Activated naive CD8-positive, alpha-beta T cell treated with anti-CD3 and anti-CD28 coated beads, Interleukin-2, amount 10 ng/mL, durations not matched to agents 7 days and 5 days (primary cell): ENCODE measurements at places on chromosomes 6 and 20. TPM values are rescaled to one million over a fixed set of nuclear protein-coding genes. Genes with fewer than 3 reads are reported as not detected.

LY6G6D gene
- not detected for total RNA-seq

RPS6KA2 gene
- total RNA-seq: 5.7 TPM

GCNT2 gene
- 8.9 TPM for total RNA-seq

DNAH8 gene
- total RNA-seq: 0.06 TPM

FAM162B gene
- total RNA-seq: not detected

KCNK16 gene
- not detected for total RNA-seq

ROS1 gene
- total RNA-seq: not detected

CSNK2A1 gene
- total RNA-seq: 114 TPM

KIF25 gene
- not detected for total RNA-seq

FERMT1 gene
- not detected for total RNA-seq

HLA-DPB1 gene
- 43.4 TPM for total RNA-seq

HDDC2 gene
- total RNA-seq: 61.3 TPM

CALHM4 gene
- not detected for total RNA-seq

COX4I2 gene
- total RNA-seq: not detected

NOX3 gene
- not detected for total RNA-seq

PI3 gene
- not detected for total RNA-seq

TASP1 gene
- total RNA-seq: 9.9 TPM

HLA-DQA1 gene
- 4.6 TPM for total RNA-seq

SLC22A1 gene
- total RNA-seq: 1.8 TPM

ECT2L gene
- total RNA-seq: not detected

SH3BGRL2 gene
- total RNA-seq: 1.2 TPM

MYCT1 gene
- not detected for total RNA-seq

OVOL2 gene
- not detected for total RNA-seq

CCDC170 gene
- total RNA-seq: not detected
